ENCODE measurements at places on chromosomes 7 and 10.

DNA sequence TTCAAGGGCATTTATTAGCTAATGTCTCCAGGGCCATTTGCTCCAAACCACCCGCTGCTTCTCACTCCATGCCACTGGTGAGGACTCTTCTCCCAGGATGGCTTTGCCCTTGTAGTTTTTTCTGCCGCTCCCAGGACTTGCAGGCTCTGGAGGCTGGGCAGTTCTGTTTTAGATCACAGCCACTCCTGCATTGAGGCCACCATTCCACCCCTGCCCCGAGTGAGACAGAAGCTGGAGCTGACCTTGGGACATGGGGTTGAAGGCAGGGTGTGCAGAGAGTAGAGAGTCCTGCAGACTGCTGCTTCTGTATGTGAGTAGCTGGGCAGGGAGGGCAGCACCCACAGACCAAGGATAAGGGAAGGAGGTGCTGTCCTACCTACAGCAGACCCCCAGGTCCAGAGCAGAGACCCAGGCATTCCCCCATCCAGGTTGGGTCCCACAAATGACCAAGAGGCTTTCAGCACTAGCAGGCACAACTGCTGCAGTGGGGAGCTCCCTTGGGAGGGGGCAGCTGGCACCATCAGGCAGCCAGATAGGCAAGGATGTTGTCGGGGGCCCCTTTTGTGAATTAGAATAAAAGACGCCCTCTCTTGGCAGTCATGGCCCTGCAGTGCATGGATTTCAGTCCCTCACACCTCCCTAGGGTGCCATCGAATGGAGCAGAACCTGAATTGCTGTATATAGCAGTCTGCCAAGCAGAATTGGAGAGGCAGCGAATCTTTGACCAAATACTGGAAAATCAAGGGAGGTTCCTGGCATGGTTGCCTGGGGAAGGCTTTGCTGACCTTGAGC lies 22.7 kb upstream of the ADCYAP1R1 start:
- no peak for DNase-seq

DNA sequence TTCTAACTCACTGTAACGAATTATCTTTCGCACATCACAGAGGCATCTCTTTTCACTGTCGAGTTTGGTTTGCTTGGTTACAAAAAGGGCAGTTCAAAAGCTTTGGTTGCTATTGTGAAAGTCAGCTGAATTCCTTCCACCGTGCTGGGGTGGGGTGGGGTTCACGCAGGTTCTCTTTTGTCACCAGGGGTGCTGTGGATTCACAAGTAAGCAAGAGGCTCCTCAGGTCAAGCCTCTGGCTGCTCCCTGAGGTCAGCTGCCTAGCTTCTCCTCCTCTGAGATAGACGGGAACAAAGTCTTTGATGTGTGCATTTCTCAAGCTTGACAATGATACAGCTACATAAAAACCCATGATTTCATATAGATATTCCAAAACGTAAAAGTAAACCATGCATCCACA lies 47.7 kb downstream of the EGFR start:
- DNase-seq = no peak

DNA sequence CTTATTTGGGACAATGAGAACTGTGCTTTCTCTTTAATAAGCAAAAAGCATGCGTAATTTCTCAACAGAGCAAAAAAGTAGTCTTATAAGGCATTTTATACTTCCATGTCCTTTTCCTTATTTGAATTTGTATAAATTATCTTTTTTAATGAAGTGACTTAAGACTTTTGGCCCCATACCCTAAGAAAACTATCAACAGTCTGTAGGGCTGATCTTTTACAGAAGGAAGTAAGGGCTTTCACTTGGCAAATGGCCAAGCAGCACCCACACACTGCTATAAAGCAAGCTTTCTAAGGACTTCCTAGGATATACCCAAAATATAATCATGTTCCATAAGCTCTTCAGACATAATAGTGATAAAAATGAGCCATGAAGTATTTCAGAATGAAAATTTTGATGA lies 3.4 kb downstream of the CRPPA start:
- no peak for DNase-seq

DNA sequence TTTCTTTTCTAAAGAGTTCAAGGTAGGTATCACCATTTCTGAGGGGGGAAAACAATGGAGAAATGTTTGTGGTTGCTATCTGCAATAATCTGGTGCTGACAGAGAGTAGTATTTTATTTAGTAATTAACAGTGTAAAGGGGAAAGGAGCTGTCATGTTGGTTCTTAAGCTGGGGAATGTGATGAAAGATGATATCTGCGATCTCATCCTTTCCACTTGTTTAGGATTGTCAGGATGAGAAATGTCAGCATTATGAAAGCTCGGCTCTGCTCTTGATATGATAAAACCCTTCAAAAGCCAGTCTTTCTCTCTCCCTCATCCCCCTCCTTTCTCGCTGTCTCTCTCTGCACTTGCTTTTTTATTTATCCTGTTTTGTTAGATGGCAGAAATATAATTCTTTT lies 106.1 kb downstream of the POU6F2 start:
- no peak for DNase-seq

DNA sequence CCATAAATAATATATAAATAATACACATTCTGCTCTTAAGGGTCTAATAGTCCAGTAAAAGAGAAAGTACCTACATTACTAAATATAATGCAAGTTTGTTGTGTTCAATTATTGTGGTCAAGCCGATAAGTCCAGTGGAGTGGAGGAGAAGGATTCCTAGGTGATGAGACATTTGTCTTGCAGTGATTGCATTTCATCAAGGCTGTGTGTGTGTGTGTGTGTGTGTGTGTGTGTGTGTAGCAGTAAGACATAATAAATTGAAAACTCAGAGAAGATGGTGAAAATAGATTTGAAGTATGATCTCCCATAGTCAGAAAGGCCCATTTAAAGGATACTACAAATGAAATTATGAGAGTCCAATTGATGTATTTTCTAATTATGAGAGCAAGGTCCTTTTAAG lies 192.5 kb upstream of the SEMA3C start:
- no peak for DNase-seq
